ENCODE measurements at places on chromosomes 12 and 14.

GRCh38 chr12:72063073-72063472, 124.4 kb downstream of the TPH2 start:
- DNase-seq, result no peak

GRCh38 chr12:62977883-62978282, 42.9 kb upstream of the PPM1H start:
- DNase-seq, result no peak

DNA sequence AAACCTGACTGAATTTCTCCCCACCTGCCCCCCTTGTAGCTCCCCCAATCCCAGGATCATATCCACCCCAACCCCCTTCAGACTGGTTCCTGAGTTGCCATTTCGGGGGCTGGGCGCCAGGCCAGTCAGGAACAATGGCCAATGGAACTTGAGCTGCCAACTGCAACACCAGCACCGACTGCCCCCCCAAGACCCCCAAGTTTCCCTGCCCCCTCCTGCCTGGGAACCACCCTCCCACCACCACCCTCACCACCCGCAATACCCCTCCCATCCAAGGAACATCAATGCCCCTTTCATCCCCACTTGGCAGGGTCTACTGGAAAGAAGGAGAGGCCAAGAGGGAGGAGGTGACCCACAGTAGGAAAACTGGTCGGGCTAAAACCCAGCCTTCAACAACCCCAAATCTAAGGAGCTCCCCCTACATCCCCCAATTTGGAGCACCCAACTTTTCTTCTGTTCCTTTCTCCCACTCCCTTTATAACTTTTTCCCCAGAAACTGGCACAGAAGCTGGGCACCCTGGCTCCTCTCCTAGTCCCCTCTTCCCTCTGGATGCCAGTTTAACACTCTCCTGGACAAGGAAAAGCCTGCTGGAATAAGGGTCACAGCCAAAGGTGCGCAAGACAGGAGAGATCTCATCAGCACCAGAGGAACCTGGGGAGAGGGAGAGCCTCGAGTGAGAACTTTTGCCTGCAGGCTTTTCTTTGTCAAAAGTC, 1.6 kb upstream of the NDRG2 start:
- no peak for DNase-seq

GRCh38 chr14:81031488-81031887, 76.1 kb downstream of the TSHR start:
- no peak for DNase-seq

GRCh38 chr12:115354007-115354890, 670.3 kb upstream of the TBX3 start:
- no peak for DNase-seq

DNA sequence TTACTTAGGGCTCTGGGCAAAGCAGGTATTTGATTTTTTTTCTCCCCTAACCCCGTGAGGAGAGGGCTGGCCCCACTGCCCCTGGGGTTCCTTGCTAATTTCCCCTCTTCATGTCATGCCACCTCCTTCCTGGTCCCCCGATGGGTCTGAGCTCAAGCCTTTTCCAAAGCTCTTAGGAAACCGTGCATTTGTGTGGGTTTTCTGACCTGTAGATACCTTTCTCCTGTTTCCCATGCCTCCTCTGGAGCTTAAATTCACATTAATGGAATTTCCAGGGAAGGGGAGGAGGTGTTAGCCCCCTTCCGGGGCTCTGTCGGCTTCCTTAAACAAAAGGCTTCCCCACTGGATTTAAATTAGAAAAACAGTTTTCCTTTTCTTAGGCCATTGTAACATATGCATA, 12.6 kb downstream of the SFSWAP start:
- DNase-seq, result no peak

DNA sequence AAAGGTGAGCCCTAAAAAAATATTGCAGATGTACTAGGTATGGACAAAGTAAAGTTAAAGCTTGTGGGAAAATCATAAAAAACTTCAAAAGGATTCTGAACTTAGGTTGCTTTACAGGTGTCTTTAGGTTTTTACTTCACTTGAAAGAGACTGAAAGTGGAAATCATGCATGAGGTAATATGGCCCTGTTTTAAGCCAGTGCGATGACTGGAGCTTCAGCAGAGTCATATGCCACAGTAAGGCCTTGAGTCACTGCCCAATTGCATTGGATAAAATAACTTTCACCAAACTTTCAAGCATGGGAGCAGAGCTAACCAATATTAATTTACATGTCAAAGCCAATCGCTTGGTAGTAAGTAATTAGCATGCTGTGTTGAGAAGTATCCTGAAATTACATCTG, 63.9 kb upstream of the TMEM260 start:
- no peak for DNase-seq

DNA sequence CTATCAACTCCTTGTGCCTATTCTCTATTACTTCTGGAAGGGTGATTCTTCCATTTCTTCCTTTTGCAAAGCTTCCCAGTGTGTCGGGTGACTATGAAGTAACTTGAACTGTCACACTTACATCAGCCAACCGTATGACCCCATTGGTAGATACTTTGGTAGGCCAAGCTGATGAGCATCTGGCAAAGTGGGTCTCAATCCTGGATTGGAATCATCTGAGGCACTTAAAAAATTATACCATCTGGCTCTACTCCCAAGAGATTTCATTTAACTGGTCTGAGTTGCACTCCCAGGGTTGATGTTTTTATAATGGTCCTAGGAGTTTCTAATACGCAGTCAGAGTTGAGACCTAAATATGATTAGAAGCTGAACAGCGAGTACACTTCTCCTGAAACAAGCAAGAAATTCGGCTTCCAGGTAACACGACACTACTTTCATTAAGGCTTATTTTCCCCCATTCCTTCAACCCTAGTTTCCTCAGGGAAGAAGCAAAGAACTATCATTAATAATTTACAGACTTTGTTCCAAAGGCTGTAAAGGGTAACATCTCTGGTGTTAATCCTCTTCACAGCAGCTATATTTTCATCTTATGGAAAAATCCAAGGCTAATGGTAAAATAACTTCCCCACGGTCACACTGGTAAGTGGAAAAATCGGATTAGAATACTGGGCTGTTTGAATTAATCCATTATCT, 76.8 kb downstream of the PDE6H start:
- no peak for DNase-seq

GRCh38 chr14:76867516-76868453, 41.6 kb downstream of the LRRC74A start:
- no peak for DNase-seq

GRCh38 chr12:65508276-65509035, 230.0 kb downstream of the MSRB3 start:
- DNase-seq, result no peak

DNA sequence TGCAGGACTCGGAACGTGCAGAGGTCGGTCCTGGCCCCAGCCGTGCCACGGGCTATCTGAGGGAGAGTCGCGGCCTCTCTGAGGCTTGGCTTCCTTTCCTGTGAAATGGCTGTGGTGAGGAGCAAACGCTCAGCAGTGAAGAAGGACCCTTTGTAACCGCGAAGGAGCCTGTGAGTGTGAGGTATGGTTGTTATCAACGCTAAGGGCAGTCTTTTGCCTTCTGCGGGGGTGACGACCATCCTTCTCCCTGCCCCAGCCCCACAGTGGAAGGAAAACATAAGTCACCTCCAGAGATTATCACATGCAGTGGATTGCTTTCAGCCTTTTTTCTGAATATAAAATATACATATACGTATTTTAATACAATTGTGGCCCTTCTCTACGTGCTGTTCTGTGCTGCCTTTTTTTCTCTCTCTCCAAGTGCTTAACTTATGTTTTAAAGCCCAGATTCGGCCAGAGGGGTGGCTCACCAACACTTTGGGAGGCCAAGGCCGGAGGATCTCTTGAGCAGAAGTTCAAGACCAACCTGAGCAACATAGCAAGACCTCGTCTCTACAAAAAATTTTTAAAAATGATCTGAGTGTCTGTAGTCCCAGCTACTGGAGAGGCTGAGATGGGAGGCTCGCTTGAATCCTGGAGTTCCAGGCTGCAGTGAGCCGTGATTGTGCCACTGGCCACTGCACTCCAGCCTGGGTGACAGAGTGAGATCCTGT, 17.4 kb downstream of the TAMALIN start:
- DNase-seq, result no peak

DNA sequence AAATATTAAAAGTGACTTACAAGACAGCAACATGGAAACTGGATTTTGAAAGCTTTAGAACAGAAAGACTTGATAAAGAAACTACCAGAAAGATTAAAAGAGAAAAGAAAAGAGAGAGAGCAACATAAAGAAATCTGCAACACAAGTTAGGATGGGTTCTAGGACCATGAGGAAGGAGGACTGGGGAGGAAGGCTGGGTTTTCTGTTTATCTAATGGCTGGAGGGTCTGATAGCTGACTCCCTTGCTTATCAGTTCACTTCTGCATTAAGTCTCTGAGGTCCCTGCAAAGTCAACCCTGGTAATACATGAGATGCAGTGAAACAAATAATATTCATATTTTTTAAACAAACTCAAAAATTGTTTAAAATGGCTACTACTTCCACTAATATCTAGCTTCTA, 90.1 kb downstream of the RPAP3 start:
- DNase-seq, result no peak

GRCh38 chr14:26293909-26294308, 303.9 kb downstream of the NOVA1 start:
- no peak for DNase-seq

- DNase-seq, result no peak
Observed at GRCh38 chr12:75724928-75725312, 213.5 kb upstream of the KRR1 start.

GRCh38 chr14:30840086-30840779, 34.1 kb upstream of the COCH start:
- no peak for DNase-seq

DNA sequence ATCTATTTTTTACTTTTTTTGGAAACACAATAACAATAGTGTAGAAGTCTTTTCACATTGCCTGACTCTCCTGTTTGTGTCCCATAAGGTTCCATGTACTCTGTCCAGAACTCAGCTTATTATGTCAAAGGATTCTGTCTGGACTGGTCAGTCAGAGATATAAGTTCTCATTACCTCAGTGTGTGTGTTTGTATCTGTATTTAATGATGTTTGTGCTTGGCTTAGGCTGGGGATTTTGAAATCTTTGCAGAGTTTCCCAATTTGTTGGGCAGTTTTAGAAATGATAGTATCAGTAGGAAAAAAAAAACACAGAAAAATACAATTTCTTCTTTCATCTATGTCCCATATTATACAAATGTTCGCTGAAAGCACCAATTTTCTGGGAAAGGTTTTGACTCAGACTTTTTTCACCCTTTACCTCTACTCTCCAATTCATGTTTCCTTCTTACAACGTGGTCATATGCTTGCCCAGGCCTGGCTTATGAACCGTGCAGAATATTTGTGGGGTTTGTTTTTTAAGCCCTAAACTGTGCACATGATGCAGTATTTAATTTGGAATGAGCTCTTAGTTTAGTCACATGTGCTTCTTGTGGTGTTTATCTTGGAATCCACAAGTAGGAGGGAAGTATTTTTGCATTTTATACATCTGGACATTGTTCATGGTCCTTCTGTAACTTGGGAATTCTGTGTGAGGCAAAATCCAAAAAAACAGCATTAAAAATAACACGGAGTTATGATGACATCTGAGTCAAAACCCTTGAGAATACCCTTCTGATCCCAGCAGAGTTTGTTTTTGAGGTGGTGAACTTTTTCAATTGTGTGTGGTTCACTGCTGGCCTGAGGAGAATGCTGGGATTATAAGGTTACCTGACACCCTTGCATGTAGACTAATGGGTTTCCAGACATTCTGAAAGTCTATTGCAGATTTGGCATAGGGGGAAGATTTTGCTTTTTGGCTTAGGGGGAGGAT, 121.2 kb downstream of the RAD51B start:
- DNase-seq, result no peak

DNA sequence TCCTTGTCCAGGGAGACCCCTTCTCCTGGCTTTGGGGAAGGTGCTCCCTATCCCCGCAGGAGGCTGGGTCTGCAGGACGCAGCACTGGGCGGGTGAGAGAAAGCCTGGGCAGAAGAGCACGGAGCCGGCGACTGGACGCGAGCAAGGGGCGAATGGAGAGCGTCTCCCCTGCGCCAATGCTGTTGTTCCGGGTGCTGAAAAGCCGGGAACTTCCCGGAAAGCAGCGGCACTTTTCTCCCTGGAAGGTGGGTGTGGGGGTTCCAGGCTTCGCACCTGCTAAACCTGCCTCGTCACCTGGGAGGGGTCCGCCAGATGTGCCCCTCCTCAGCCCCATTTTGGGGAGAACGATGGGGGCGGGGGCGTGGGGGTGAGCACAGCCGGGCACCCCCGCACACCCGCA, 417.1 kb upstream of the TMTC1 start:
- DNase-seq, result no peak

GRCh38 chr14:49865431-49865859, 12.9 kb upstream of the NEMF start:
- DNase-seq, result peak; percentile 49

DNA sequence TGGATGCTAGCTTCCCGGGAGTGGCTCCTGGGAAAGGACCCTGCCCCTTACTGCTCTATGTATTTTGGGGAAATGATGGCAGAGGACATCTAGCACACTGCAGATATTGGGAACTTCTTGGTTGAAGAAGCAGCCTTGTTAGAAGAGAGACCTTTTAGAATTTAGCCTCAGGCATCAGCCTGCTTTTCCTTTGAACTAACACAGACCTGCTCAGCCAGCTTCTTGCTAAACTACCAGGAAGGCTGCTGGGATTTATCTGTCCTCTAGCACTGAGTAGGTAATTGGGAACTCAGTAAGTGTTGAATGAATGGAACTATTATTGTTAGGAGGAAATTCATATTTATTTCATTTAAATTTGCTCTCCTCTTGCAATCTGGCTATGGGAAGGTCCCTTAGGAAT, 77.3 kb downstream of the DRAM1 start:
- DNase-seq, result no peak

- DNase-seq, result no peak
Observed at GRCh38 chr14:97975216-97975615, 1178.0 kb downstream of the VRK1 start.

GRCh38 chr14:100523131-100523842, 63.9 kb downstream of the BEGAIN start:
- DNase-seq, result no peak

- DNase-seq, result no peak
Observed at GRCh38 chr12:107400686-107401447, 284.7 kb upstream of the PWP1 start.

- peak; percentile 82 for DNase-seq
Observed at GRCh38 chr14:36604757-36605505, 22.5 kb upstream of the NKX2-8 start.

- no peak for DNase-seq
Observed at GRCh38 chr12:116202940-116203339, 74.6 kb downstream of the MED13L start.

DNA sequence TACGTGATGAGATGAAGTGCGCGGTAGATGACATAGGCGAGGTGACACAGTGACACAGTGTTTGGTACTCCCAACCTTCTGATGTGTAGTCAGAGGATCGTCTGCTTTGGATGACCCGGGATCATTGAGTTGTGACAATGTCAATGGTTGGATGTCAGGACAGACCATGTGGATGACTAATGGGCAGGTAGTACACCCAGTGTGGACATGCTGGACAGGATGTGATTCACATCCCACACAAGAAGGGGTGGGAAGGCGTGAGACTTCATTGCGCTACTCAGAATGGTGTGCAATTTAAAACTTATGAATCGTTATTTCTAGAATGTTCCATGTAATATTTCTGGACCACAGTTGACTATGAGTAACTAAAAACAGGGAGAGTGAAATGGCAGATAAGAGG, 23.8 kb downstream of the MAP3K9 start:
- DNase-seq, result no peak

All from NCI-H526 treated with DMSO at 0.1 percent for 48 hours (cell line).